Cortex of kidney (tissue), 1 donor: ENCODE measurements at places on chromosomes 6 and 20.

- no peak for DNase-seq
These were observed 66.4 kb upstream of the KIF13A start for GRCh38 chr6:18053555-18054445.

DNA sequence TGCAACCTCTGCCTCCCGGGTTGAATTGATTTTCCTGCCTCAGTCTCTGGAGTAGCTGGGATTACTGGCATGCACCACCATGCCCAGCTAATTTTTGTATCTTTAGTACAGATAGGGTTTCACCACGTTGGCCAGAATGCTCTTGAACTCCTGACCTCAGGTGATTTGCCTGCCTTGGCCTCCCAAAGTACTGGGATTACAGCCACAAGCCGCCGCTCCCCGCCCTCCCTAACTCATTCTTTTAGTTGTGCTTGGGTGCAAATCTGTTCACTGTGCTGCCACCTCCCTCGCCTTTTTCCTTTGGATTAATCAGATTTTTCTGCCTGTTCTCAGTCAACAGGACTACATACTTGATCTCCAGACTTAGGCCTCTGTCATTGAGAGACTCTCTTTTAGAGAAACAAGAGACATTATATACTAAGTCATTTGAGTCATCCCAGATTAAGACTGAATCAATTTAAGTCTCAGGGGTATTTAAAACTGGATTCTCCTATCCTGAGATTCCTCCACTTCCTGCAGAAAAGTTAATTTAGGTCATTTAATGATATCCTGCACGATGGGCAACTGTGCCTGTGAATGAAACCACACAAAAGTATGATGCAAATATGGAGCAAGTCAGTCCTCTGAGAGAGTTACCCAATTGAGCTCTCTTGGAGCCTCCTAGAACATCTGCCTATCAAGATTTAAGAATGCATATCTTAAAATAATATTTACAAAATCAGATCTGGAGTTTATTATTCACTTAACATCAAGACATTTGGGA, 136.1 kb upstream of the THEMIS start:
- DNase-seq: no peak

DNA sequence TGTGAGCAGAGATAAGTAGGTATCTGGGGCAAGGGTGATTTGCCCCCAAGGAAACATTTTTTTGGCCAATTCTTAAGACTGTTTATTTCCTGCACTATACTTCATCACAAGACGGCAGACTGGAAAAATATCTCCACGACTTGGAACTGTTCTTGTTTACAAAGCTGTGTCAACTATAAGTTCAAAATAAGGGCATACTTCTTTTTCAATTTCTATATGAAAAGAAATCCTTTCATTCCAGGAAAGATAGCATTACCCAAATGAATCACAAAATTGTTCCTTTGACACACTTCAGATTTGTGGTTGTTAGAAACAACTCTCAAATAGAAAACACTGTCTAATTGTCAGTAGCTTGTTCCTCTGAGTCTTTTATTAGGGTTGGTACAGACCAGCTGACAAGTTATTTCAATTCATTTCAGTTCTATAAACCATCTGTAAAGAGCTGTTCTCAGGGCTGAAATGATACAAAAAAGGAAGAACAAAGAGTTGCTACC, 212.9 kb upstream of the PRDM1 start:
- no peak for DNase-seq

DNA sequence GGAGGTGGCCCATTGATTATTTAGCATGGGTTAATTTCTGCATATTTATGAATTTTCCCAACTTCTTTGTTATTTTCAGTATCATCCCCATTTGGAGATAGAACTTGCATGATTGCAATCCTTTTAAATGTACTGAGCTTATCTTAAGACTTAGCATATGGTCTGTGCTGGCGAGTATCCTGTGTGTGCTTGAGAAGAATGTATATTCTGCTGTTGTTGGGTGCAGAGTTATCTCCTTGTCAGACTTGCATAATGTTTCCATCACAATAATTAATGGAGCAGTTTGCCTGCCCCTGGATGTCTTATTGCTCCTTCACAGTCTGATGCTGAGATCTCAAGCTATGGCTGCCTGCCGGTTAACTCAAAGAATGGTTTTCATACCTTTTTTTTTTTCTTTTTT, 112.6 kb downstream of the CDYL start:
- DNase-seq: no peak

DNA sequence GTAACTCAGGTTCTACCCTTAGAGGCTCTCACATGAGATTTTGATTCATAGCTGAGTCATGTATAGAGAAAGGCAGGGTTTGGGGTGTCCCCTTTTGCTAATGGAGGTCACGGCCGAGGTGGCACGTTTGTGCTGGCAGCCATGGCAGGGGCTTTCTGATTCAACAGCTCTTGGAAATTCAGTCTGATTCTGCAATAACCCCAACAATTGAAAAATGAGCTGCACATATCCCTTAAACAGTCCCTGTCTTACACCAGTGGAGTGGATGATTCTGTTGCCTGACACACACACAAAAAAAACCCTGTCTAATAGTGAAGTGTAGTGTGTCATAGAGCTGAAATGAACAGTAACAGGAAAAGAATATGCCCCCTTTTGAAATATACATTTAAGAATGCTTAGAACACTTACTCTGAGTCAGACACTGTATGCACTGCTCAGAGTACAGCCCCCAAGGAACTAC, 40.4 kb upstream of the ARG1 start:
- no peak for DNase-seq

GRCh38 chr6:31829633-31830283, 2.2 kb downstream of the HSPA1B start:
- DNase-seq: no peak

GRCh38 chr6:43703512-43704429, 16.2 kb upstream of the MRPS18A start:
- DNase-seq: no peak

GRCh38 chr6:170152124-170152926, 138.6 kb downstream of the DLL1 start:
- DNase-seq: no peak

DNA sequence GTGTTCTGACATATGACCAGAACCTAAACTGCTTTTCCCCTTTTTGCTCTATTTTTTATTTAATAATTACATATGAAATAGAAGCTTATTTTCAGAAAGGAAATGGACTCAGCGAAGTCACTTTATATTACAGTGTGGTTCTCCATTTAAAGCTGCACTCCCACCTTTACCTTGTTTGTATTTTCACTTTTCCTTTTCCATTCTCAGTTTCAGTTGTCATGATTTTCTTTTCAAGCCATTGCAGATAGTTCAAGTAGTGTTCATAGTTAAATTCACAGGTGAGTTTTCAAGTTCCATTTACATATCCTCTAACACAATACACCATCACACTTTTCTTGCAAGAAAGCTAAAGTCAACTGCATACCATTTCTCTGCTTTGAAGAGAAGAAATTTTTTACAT, 400.2 kb downstream of the HACE1 start:
- no peak for DNase-seq

DNA sequence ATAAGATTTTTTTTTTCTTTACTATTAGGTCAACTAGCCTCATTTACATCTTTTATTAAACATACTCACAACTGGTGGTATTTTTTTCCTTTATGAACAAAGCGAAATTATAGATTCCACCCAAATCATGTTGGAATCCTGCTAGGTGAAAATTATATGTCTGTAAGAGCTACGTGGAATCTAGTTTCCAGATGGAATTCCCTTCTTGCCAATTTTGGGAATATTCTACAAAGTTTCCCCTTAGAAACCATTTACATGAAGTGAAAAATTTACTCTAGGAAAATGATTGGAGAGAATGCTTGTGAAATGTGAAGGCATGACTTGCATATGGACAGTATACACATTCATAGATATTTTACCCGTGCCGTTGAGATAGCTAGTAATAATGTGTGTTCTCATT, 1111.3 kb downstream of the KIF16B start:
- DNase-seq: no peak

DNA sequence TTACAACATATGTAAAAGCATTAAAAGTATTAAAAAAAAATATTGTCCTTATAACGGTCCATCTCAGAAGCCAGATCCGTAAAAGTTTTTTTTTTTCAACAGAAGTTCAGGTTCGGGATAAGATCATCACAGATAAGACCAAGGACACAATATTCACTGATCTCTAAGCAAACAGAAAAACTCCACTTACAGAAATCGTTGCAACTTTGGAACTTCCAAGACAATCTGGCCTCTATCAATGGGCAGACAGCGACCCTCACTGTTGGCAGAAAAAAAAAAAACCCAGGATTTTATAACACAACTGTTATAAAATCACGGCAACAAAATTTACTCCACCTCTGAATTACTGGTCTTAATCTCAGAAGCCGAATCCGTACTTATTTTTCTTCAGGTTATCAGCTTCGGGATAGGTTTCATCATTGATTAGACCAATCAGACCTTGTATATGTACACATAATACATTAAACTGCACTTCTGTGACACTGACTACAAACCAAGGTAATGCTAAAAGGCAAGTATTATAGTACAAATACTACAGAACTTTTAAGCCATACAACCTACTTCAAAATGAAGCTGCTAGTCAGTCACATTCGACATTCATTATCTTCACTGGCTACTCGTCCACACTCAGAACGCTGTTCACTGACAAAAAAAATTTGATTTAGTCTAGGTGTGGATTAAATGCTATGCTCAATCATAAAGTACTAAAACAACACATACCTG, 34.7 kb upstream of the SYNCRIP start:
- no peak for DNase-seq

DNA sequence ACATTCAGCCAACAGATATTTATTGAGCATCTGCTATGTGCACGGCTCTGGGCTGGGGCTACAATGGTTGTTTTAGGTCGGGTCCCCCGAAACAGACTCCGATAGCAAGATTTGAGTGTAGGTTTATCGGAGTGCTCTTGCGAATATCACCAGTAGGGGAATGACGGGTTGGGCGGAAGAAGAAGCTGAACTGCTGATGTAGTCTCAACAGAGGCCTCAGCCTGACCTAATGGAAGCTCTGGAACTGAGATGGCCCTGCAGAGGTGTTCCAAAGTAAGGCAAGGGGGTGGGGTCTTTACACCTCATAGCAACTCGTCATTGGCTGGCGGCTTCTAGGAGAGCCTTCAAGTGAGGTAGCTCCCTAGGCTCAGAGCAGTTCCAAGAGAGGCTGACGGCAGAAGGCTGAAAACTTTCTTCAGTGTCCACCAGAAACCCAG, 1.1 kb downstream of the L3MBTL1 start:
- no peak for DNase-seq

GRCh38 chr20:407133-407952, 756 bp upstream of the RBCK1 start:
- DNase-seq: no peak

GRCh38 chr6:168107191-168107983, 28.4 kb upstream of the FRMD1 start:
- DNase-seq: no peak

DNA sequence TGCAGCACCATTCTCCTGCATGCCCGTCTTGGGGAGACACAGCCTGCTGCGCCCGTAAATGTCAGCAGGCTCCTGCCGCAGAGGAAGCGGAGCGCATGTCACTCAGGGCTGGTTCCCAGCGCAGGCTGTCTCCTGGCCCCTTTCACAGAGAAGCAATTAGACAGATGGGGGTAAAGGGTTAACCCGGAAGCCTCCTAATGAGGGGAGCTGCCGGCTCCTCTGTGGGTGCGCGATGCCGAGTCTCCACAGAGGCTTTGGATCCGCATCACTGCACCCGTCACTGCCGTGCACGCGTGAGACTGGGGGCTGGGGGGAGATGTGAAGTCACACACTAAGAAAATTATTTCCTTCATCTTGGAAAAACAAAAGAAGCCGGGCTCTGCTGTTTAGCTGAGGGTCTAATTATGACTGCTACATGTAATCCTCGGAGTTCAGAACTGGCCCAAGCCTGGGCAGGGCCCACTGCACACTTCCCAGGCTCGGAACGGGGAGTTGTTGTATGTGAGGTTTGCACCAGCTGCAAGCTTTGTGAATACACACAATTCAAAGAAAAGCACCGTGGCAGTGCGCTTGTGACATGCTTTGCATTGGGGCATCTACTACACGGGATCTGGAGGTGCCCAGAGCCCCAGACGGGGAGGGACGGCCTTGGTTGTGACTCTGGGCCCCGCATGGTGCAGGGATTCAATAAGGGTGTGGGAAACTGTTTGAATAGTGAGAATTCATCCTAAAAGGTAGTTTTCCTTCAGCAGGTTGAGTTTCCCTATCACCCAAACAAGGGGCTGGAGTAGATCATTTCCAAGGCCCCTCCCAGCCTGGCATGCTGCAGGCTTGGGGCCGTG, 331.6 kb downstream of the TAF4 start:
- no peak for DNase-seq

- no peak for DNase-seq
These were observed 740.5 kb downstream of the CBLN4 start for GRCh38 chr20:55264703-55265239.

- DNase-seq: no peak
These were observed 522.2 kb upstream of the JAG1 start for GRCh38 chr20:11195899-11196558.

DNA sequence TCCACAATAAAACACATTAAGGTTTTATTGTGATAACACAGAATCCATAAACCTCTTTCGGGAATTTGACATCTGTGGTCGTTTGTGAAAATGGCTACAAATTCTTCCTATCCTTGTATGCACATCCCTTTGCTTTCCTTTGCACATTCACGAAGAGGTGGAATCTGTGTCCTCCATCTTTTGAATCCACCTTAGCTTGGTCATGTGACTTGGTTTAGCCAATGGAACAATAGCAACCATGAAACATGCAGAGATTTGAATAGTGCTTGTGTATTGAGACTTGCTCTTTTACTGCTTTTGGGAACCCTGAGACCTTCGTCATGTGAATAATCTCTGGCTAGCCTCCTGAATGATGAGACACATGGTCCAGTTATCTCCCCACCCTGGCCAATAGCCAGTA, 49.7 kb upstream of the NOP56 start:
- DNase-seq: no peak

DNA sequence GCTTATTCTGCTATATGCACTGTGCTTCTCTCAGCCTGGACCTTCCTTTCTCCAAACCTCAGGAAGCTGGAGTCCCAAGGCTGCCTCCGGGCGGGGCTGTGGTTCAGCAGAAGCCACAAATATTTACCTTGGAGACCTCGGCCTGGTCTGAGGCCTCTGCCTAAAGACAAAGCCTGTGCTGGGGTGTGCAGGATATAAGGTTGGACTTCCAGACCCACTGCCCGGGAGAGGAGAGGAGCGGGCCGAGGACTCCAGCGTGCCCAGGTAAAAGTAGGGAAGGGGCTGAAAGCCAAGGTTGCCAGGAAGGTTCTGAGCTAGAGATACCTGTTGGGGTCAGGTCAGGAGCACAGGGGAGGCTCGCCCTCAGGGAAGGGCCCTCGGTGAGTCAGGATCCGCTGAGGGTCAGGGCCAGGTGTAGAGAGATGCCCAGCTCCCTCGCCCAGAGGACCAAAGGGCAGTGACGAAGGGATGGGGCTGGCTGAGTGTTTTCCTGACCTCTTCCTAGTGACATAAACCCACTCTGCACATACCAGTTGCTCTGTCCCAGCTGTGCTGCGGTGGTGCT, at the start of gene BPIFB1:
Gene BPIFB1 (plus strand): TSS at position 224 of the 565 bp plus-strand sequence. CDS start 2,860 bp downstream, outside the sequence.
- no peak for DNase-seq
